GM12865 (cell line): ENCODE measurements at places on chromosomes 3 and 15.

- peak; percentile 4 for DNase-seq
Observed at GRCh38 chr3:115784739-115785536, 161.6 kb downstream of the GAP43 start.

DNA sequence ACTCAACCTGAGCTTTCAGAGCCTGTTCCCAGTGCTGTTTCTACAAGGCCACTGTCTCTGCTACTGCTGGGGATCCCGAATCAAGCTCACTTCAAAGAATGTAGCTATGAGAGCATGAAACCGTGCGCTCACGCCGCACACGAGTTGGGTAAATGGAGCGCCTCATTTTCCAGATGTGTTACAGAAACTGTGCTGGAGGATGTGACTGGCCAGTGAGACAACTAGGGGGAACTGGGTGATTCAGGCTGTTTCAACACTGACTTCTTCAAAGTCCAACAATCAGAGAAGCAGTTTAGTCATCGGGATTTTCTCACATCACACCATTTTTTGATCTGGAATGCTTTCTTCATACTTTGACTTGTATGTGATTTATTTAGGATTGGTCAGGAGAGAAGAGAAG, 3.5 kb downstream of the ZNF710 start:
- peak; percentile 58 for DNase-seq

GRCh38 chr3:132630612-132631011, 29.0 kb downstream of the ACAD11 start:
- DNase-seq: no peak

- no peak for DNase-seq
Observed at GRCh38 chr3:15683253-15683652, 81.7 kb downstream of the BTD start.

GRCh38 chr3:65702202-65702601, 336.5 kb downstream of the MAGI1 start:
- no peak for DNase-seq
